Natural killer cell treated with Interleukin-12 subunit alpha and Interleukin-12 subunit beta and Interleukin-15 and Interleukin-18, amount 100 ng/mL, for 72 hours (primary cell): ENCODE measurements at places on chromosomes 11 and 22. TPM values are rescaled to one million over a fixed set of nuclear protein-coding genes. Genes with fewer than 3 reads are reported as not detected.

GRCh38 chr11:104668797-104669463 is 229.3 kb downstream of the CASP12 start:
- no peak for DNase-seq

DNA sequence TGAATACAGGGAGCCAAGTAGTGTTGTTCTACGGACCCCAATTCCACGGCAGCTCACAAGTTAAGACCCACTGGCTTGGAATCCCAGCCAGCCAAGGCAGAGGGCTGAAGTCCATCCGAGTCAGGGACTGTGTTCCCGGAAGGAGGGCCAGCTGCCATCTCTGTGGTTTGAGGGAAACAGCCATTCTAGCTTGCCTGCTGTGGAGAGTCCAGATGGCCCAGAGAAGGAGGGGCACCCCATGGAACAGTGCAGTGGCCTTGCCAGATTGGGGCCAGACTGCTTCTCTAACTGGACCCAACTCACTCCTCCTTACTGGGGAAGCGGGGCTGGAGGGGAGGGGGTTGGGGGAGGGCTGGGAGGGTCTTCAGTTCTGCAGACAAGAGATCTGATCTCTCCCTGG is 156.4 kb downstream of the FAM181B start:
- DNase-seq: no peak

- DNase-seq: no peak
Measured at GRCh38 chr11:47268448-47269001, 1.4 kb upstream of the MADD start.

- DNase-seq: no peak
Measured at GRCh38 chr11:84685976-84686375, 941.2 kb downstream of the DLG2 start.

GRCh38 chr11:17649696-17650095 is 69.7 kb upstream of the MYOD1 start:
- no peak for DNase-seq

- no peak for DNase-seq
Measured at GRCh38 chr22:40758390-40758789, 60.8 kb downstream of the SLC25A17 start.

GRCh38 chr11:61303725-61304124 is 8.6 kb upstream of the VWCE start:
- no peak for DNase-seq

DNA sequence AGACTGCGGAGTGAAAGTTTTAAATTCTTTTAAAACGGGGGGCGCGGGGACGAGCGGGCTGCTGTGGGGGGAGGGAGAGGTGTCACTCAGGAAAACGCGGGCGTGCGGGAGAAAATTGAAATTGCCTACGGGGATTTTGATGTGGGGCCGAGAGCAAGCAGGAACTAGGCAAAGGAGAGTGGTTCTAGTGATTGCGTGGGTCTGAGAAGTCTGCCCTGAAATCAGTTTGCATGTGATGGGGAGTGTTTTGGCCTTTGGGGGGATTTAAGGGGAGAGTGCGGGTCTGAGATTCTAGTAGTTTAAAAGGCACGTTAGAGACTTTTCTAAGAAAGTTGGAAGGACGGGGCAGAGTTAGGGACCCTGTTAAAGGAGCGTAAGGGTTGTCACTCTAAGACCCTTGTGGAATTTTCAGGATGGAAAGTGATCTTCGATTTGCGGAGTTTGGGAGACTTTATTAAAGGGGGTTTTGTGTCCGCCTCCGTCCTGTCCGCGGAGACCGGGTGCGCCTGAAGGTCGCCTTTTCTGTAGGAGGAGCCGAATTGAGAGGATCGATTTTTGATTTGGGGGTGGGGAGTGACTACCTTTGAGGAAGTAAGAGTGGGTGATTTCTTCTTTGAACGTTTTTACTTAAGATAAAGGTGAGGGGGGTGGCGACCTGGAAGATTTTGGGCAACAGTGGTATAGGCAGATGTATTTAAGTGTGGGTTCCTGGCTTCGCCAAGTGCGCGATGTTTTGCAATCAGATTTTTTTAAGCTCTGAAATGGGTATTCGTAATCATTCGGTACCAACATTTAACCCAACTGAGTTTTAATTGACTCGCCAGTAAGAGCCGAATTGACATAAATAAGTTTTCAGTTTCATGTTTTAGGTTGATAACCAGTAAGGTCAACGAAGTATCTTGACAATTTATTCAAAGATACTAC is 1.1 kb downstream of the EED start:
- DNase-seq: no peak

GRCh38 chr11:10908215-10908951 is 50.5 kb upstream of the ZBED5 start:
- no peak for DNase-seq

- peak; percentile 26 for DNase-seq
Measured at GRCh38 chr22:43826142-43827002, 14.3 kb upstream of the EFCAB6 start.

DNA sequence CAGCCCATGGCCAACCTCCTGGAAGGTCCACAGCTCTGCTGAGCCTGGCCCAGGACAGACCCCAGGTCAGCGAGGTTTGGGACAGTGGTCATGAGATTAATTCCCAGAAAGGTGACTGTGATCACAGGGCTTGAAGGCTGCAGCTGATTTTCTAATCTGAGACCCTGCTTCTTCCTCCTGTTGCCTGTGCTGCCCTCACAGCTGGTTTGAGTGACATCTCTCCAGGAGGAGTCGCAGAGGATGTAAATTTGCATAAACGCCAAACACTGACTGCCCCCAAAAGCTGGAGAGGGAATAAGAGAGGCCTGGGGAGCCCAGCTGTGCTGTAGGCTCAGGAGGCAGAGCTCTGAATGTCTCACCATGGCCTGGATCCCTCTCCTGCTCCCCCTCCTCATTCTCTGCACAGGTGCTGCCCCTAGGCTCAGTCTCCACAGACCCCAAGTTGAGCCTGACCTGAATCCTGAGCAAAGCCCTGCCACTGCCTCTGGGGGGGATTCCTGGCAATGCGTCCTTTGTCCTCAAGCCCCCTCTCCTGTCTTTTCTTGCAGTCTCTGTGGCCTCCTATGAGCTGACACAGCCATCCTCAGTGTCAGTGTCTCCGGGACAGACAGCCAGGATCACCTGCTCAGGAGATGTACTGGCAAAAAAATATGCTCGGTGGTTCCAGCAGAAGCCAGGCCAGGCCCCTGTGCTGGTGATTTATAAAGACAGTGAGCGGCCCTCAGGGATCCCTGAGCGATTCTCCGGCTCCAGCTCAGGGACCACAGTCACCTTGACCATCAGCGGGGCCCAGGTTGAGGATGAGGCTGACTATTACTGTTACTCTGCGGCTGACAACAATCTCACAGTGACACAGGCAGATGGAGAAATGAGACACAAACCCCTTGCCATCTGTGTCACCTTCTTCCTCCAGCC is 23.8 kb downstream of the GGTLC2 start:
- DNase-seq: no peak

DNA sequence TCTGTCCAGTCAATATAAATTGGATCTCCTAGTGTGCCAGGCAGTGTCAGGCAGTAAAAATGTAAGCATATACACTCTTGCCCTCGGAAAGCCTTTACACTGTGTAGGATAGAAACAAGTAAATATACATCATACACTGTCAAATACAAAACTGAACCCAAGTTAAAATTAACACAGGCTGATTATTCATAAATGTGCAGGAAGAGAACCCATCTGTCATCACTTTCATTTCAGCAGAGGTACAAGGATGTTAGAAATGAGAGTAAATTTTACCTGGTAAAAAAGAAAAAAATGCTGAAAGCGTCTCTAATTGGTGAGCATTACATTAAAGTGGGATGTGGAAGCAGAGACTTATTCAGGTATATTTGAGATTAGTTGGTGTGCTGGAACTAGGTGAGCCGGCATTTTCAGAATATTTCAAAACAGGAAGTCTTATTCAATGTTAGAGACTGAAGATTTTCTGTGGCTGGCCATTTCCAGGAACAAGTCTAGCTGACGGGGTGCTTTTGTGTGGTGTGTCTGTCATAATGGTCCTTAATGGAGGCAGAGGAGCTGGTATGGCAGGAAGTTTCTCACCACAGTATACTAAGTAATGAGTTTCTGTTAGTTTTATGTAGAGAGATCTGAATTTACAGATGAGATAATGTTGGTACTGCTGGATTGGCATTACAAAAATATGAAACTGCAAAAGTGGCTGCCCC is 192.6 kb downstream of the CASP12 start:
- DNase-seq: peak; percentile 89

DNA sequence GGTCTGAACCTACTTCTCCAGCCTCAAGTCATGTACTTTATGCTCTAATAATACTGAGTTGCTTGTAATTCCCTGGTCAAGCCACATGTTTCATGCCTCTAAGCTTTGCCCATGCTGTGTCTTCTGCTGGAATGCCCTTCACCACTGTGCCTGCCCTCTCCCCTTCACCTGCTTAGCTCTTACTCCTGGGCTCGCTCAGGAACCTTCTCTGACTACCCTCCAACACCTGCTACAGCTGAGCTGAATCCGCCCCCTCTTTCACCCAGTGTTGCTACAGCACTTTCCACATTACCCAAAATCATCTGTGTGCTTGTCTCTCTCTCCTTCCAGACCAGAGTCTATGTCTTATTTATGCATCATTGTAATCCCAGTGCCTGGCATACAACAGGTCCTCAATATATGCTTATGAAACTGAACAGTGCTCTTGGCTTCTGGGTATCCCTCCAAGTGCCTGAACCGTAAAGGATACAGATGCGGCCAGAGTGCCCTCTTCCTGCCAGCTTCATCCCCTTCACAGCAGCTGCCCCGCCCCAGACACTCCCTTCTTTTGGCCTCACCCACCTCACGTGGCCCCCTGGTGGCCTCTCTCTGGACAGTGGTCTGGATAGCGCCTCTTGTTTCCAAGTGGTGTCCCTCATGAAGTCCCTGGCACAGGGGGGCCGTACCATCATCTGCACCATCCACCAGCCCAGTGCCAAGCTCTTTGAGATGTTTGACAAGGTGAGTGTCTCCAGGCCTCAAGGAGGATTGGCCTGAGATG is 7.1 kb downstream of the ABCG4 start:
- DNase-seq: no peak

DNA sequence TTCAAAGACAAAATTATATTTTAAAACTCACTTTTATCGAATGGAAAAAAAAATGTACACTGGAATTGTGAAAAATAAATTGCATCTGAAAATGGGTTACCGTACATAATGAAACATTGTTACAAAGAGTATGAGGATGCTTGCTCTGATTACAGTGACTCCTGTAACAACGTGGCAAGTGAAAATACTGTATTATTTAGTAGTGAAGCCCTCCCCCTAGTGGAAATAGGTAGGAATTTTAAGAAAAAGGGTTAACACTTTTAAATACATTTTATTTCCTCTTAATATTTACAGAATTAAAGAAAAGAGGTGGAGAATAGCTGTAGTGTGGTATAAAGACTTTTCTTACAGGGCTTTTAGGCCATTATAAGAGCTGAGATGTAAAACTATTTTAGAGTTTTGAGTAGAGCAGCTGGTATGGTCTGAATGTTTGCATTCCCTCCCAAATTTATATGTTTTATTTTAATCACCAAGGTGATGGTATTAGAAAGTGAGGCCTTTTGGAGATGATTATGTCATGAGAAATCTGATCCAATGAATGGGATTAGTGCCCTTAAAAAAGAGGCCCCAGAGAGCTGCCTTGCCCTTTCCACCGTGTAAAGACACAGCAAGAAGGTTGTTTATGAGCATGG is 25.2 kb downstream of the FAM76B start:
- no peak for DNase-seq

- DNase-seq: no peak
Measured at GRCh38 chr22:24394254-24394653, 33.1 kb upstream of the ADORA2A start.

DNA sequence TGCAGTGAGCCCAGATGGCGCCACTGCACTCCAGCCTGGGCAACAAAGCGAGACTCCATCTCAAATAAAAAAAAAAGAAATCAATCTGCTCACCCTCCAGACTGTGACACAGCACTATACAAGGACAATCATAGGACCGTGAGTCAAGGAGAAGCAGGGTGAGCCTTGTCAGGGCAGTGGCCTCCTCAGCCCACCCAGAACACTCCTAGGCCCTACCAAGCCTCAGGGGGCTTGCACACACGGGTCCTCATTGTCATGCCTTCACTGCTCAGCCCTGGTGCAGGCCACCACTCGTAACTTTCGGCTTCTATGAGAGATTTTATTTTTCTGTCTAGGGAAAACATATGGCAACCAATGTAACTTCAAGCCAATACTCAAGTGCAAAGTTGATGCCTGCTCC is 35.8 kb downstream of the DGCR2 start:
- no peak for DNase-seq

DNA sequence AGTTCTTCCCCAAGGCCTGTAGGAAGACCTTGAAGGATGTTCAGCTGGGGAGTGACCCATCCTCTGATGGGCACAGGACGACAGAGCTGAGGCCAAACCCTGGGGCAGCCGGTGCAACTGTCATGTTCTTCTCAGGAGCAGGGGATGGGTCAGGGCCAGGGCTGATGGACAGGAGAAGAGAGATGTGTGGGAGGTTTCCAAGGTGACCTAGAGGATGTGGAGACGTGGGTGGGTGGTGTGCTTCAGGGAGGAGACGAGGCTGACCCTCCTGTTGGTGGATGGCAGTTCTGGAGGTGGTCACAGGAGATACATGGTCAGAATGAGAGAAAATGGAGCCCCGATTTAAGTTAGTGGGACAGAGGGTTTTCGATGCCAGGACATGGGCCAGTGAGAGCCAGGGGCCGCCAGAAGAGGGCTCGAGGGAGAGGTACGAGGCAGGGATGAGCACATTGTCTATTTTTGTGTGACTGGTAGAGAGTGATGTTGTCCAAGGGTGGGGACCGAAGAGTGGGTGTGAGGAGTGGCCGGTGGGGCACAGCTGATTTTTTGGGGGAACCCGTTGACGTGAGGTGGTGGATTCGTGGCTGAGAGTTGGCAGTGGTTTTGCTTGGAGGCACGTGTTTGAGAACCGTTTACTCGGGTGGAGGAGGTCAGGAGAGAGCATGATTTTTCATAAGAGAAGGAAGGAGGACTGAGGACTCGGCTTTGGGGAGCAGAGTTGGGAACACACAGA is 14.6 kb downstream of the TBC1D22A start:
- DNase-seq: no peak

DNA sequence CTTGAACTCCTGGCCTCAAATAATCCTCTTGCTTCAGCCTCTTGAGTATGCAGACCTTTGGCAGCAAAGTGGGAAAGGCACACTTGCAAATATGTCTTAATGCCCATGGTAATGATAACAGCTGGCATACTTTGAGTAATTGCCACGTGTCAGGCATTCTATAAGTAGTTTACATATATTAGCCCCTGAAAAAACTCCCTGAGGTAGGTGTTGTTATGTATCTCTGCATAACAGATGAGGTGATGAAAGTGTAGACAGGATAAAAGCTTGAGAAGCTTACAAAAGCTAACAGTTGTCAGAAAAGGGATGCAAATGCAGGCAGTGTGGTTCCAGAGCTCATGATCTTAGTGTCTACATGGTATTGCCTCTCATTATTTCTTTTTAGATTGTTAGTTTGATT is 291.1 kb upstream of the C11orf87 start:
- DNase-seq: no peak

GRCh38 chr11:44205352-44205751 is 104.6 kb downstream of the ALX4 start:
- DNase-seq: no peak

- DNase-seq: peak; percentile 91
Measured at GRCh38 chr11:117178210-117179034, at the start of gene SIDT2. Gene SIDT2 (plus strand): TSS chr11:117178743. CDS start chr11:117179264, 521 bp downstream.

The MOV10L1 gene
- not detected for total RNA-seq

The OR52W1 gene
- not detected for total RNA-seq

The SLC25A1 gene
- total RNA-seq: 44.7 TPM

The RAB3IL1 gene
- not detected for total RNA-seq

The TBRG1 gene
- total RNA-seq: 38.2 TPM

The CLMP gene
- total RNA-seq: not detected

The HTR3A gene
- total RNA-seq: not detected

The MFNG gene
- total RNA-seq: 135 TPM

The DRICH1 gene
- 1.5 TPM for total RNA-seq
